H1 (cell line): ENCODE measurements at places on chromosomes 2 and 18. TPM values are rescaled to one million over a fixed set of nuclear protein-coding genes. Genes with fewer than 3 reads are reported as not detected.
A peak's percentile ranks its signal among the peaks of the same experiment; 100 is the strongest.

DNA sequence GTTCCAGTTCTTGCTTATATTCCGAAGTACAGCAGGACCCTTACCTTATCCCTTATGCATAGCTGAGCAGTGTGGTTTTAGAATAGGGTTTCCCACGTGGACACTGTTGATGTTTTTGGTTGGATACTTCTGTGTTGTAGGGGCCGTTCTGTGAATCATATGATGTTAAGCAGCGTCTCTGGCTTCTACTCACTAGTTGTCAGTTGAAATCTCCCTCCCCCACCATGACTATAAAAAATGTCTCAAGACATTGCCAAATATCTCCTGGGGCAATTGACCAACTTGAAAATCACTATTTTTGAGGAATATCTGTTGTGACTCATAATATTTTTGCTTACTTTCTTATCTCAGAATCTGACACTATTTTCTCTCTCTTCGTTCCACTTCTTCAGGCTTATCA is 713.7 kb downstream of the TSN start:
- H3K4me3 ChIP-seq: no peak overlapping the region
- no peak for DNase-seq
- H3K36me3 ChIP-seq: no peaks in the 10 kb centered on the region
- H3K27me3 ChIP-seq: no peaks in the 10 kb centered on the region
- no peaks in the 10 kb centered on the region for H3K4me1 ChIP-seq

Gene TMEM178A
- polyA plus RNA-seq: 7.9 and 11.2 TPM in 2 replicates

DNA sequence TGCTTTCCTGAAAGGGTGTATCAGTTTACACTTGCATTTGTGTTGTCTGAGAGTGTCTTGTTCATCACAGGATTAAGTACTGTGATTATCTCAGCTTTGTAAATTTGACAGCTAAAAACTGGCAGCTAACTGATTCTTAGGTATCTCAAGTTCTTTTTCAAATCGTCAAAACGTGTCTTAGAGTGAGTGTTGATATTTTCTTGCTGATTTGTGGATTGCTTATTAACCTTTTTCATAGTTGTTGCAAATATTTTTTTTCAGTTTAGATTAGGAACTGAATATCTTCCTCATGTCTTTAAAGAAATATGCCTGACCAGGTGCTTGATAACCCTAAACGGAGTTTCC is 41.9 kb downstream of the LRRFIP1 start:
- no peaks in the 10 kb centered on the region for H3K36me3 ChIP-seq
- H3K27ac ChIP-seq: no peak overlapping the region
- H3K4me1 ChIP-seq: peaks cover 18% of the 10 kb centered on the region

DNA sequence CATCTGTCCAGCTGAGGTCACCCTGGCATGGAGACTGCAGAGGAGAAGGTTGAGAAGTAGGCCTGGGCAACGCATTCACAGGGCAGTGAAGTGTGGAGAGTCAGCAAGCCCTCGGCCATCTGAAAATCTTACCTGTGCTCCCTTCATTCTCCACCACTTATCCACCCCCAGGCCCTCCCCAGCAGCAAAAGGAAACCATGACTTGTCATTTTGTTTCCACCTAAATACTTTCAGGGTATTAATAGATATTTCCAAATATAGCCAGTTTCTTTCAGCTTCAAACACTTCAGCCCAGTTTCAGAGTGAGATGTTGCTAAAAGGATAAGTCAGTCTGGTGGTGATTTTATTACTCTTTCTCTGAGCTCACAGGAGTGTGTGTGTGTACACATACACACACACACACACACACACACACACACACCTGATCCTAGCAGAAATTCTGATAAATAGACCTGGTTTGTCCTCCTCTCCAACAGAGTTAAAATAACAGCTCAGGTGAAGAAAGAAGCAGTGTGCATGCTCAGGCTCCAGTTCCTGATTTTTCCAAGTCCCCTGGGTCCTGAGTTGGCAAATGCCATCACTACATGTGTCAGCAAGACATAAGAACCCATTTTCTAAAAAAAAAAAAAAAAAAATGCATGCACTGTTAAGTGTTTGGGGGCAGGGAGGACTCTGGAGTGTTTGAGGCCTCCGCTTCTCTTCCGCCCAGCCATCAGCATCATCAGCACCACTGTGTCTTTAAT is 82.8 kb downstream of the LOXHD1 start:
- no peak overlapping the region for H3K4me3 ChIP-seq
- no peaks in the 10 kb centered on the region for H3K27me3 ChIP-seq
- H3K4me1 ChIP-seq: no peaks in the 10 kb centered on the region
- DNase-seq: no peak
- no peaks in the 10 kb centered on the region for H3K36me3 ChIP-seq

DNA sequence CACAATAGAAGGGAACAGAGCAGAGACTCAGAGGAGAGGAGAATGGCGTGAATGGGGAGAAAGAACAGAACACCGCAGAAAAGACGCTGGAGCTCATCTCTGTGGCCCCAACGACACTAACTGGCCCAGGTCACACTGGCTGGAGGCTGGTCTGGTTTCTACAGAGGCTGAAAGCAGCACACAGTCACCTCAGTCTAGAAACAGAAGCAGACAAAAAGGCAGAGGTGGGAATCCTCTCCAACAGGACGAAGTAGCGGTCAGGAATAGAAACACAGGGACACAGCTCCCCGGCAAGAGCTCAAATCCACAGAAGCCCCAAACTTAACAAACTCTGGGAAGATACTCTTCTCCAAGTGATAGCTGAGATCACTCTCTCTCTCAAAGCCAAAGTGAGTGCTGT is 9.2 kb downstream of the SLC66A2 start:
- H3K4me3 ChIP-seq: no peak overlapping the region
- H3K4me1 ChIP-seq: no peaks in the 10 kb centered on the region
- DNase-seq: no peak
- H3K27ac ChIP-seq: no peak overlapping the region
- H3K36me3 ChIP-seq: no peaks in the 10 kb centered on the region; the same call in 1 of the 2 replicates

DNA sequence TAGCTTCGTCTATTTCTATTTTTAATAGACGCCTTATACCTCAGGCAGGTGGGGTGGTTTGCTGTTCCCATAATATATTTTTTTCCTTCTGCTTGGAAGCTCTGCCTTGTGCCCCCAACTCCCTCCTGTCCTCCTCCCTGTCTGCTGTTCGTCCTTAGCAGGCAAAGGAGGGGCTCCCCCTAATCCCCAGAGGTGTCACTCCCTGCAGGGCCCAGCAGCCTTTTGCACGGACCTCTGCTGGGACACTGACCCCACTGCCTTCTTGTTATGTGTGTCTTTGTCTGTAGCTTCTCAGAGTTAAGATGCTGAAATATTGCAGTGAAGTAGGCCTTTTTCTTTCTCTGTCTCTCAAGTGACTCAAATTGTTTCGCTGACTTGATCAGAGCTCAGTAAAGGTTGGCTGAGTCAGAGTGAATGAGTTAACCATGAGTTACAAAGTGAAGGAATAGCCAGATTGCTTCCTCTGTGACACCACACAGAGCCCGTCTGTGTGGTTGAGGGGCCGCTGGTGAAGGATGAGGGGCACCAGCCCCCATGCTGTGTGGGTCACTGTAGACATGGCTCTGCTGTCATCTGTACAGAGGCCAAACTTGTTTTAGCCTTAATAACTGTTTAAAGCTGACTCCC is 47.7 kb downstream of the PRKCE start:
- H3K4me1 ChIP-seq: no peaks in the 10 kb centered on the region
- no peak for DNase-seq

- no peaks in the 10 kb centered on the region for H3K27me3 ChIP-seq
- H3K27ac ChIP-seq: peak overlapping the region; percentile 89; the same call in 1 of the 2 replicates
- no peaks in the 10 kb centered on the region for H3K36me3 ChIP-seq
- no peak overlapping the region for H3K4me3 ChIP-seq
- DNase-seq: peak; percentile 46
- peaks cover 23% of the 10 kb centered on the region for H3K4me1 ChIP-seq
These were observed 163.4 kb downstream of the MYCN start for GRCh38 chr2:16103614-16104314.

DNA sequence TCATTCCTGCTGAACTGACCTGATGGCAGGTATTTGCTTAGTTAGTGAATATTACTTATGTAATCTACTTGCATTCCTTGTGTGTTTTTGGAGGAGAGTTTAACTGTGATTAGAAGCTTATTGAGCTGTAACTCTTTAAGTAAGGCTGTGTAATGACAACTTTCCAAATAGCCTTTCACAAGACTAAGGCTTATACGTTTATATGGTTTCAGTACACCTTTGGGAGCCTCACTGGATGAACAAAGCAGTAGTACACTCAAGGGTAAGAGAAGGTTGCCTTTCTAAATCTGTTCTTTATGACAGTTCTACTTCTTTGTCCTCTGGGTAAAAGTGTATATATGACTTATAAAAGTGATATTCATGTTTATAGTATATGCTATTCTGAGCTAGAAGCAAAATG is 4.3 kb downstream of the ITPRID2 start:
- DNase-seq: no peak
- H3K27me3 ChIP-seq: no peaks in the 10 kb centered on the region
- H3K36me3 ChIP-seq: no peaks in the 10 kb centered on the region
- H3K27ac ChIP-seq: no peak overlapping the region
- H3K4me1 ChIP-seq: no peaks in the 10 kb centered on the region; the same call in 1 of the 2 replicates

DNA sequence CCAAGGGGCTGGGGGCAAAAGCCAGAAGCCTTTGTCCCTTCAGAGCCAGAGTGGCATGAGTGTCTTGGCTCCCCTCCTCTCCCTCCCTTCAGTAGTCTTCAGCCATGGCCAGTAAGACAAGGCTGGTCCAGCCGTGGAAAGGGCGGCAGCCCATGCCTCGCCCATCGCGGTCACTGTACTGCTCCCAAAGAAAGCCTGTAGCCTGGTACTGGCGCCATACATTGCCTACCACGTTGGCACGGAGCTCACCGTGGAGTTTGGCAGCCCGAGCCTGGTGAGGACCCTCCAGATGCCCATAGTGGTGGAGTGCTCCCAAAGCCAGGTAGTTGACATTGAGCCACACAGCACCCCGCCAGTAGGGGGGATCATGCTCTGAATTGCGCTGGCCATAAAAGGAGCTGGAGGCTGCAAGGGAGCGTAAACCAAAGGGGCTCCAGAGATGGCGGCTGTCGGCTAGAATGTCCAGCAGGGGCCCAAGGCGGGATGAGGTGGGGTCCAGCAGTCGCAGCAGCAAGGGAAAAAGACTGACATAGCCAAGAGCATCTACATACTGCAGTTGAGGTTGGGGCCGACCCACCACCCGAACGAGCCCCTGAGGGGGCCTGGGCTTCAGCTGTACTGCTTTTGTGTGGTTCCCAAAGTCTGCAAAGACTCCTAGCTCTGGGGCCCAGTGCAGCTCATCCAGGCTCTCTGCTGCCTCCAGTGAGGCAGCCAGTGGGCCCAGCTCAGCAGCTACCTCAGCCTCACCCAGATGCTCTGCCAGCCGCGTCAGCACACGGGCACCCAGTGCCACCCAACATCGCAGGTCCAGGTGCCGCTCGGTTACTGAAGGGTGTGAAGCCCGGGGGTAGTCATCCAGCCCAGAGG is 3.2 kb downstream of the WBP1 start:
- peaks cover 3% of the 10 kb centered on the region; the same call in 1 of the 2 replicates for H3K36me3 ChIP-seq
- no peaks in the 10 kb centered on the region for H3K27me3 ChIP-seq
- H3K27ac ChIP-seq: no peak overlapping the region
- DNase-seq: no peak
- H3K4me3 ChIP-seq: no peak overlapping the region
- H3K4me1 ChIP-seq: no peaks in the 10 kb centered on the region

DNA sequence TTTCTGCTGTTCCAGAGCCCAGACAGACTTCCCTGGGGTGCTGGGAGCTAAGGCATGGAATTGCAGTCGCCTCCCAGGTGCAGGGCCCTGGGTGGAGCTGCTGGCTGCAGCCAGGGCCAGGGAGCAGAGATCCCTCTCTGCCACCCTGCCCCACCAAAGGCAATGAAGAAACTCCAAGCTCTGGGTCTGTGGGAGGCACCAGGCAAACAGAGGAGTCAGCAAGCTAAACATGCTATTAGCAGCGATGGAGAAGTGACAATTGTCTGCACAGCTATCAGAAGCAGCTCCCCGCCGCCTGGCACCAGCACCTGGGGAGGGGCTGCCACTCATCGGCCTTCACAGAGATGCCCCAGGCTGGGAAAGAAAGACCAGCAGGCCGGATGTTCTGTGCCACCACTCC is 28.0 kb upstream of the COX5B start:
- no peak overlapping the region for H3K27ac ChIP-seq
- H3K4me3 ChIP-seq: no peak overlapping the region
- no peak for DNase-seq
- H3K4me1 ChIP-seq: no peaks in the 10 kb centered on the region

GRCh38 chr2:8252997-8253694 is 428.7 kb upstream of the ID2 start:
- H3K27me3 ChIP-seq: no peaks in the 10 kb centered on the region
- H3K36me3 ChIP-seq: no peaks in the 10 kb centered on the region
- DNase-seq: no peak
- H3K4me3 ChIP-seq: no peak overlapping the region

Gene ZNF396
- 0.25 and 0.44 TPM in 2 replicates for polyA plus RNA-seq

Gene RPL31
- 904 and 1,463 TPM in 2 replicates for polyA plus RNA-seq

GRCh38 chr2:192546565-192546964 is 351.8 kb upstream of the TMEFF2 start:
- no peaks in the 10 kb centered on the region for H3K36me3 ChIP-seq
- DNase-seq: no peak
- H3K4me1 ChIP-seq: no peaks in the 10 kb centered on the region
- H3K27ac ChIP-seq: no peak overlapping the region
- no peak overlapping the region for H3K4me3 ChIP-seq
- no peaks in the 10 kb centered on the region for H3K27me3 ChIP-seq

DNA sequence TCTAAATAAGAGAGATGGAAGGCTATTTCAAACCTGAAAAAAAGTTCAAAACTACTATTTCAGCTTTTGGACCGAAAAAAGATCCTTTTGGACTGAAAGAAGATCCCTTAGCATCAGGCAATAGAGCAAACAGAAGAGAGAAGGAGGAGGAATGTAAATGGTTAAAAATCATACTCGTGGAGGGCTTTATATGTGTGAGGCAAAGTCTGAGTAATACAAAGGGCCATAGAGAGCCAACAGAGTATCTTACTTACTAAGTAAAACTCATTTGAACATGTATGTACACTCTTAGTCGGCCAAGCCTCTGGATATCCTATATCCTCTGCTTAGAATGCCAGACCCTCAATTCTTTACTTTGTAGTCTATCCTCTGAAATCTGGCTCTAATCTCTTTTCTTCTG is 55.7 kb downstream of the ITSN2 start:
- peaks cover 12% of the 10 kb centered on the region for H3K36me3 ChIP-seq
- DNase-seq: no peak
- no peaks in the 10 kb centered on the region for H3K4me1 ChIP-seq
- no peak overlapping the region for H3K4me3 ChIP-seq
- H3K27me3 ChIP-seq: no peaks in the 10 kb centered on the region
- H3K27ac ChIP-seq: no peak overlapping the region

GRCh38 chr2:72727356-72727755 is 98.5 kb downstream of the EXOC6B start:
- H3K4me3 ChIP-seq: no peak overlapping the region
- H3K27me3 ChIP-seq: no peaks in the 10 kb centered on the region
- no peak overlapping the region for H3K27ac ChIP-seq
- no peaks in the 10 kb centered on the region for H3K4me1 ChIP-seq

GRCh38 chr2:177676636-177677035 is 284.1 kb downstream of the AGPS start:
- peaks cover 4% of the 10 kb centered on the region for H3K27me3 ChIP-seq
- no peak overlapping the region for H3K27ac ChIP-seq

DNA sequence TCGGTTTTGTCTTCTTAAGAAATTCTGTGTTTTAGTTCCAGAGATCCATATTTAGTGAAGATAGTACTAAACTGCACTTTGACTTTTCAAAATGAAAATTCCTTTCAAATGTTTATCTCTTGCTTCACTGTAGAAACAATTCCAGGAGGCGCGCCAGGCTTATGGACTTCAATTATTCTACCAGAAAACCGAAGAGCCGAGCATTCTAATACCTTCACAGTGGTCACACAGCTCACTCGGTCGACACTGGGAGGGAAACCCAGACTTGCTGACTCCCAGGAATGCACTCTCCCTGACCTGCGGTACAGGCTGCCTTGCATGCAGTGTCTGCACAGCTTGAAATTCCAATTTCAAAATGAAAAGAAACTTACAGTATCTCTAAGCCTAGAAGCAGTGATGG is 119.9 kb upstream of the PIEZO2 start:
- DNase-seq: no peak
- H3K36me3 ChIP-seq: no peaks in the 10 kb centered on the region
- no peaks in the 10 kb centered on the region for H3K4me1 ChIP-seq
- H3K27ac ChIP-seq: no peak overlapping the region
- H3K4me3 ChIP-seq: no peak overlapping the region

Gene RAD51AP2
- polyA plus RNA-seq: 0.02 and 0.03 TPM in 2 replicates
